ENCODE measurements at places on chromosomes 6 and 20.

- no peak for DNase-seq
Measured at GRCh38 chr20:4838526-4838925, 116.8 kb downstream of the PRND start.

- no peak for DNase-seq
Measured at GRCh38 chr6:17032988-17033634, 68.7 kb upstream of the STMND1 start.

GRCh38 chr6:136753624-136754023, 38.7 kb downstream of the MAP3K5 start:
- DNase-seq = no peak

- no peak for DNase-seq
Measured at GRCh38 chr6:43879722-43880121, 109.7 kb downstream of the VEGFA start.

DNA sequence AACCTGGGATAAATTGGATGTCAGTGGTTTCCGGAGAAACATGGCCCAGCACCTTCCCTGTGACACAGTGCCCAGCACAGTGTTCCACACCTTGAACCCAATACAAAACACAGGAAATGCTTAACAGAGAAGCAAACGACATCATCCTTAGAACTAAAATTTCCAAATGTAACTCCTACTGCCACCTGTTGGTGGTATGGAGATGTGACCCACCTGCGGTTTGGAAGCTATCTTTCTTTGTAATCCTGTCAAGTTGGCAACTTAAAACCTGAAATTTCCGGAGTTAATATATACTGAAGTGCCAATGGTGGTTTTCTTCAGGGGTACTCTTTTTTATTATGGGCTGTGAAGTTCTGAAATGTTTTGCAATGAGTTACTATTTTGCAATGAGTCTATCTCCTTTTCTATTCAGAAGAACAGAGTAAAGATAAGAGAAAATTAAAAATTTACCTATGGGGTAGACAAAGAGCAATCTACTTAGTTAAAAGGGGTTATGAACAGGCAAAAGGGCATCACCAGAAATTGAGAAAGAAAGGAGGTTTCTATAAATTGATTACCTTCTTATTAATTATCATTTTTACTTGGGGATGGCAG, 658.8 kb downstream of the PTPRT start:
- DNase-seq = peak; percentile 58

GRCh38 chr20:14422892-14423291, 85.5 kb upstream of the FLRT3 start:
- peak; percentile 23 for DNase-seq

DNA sequence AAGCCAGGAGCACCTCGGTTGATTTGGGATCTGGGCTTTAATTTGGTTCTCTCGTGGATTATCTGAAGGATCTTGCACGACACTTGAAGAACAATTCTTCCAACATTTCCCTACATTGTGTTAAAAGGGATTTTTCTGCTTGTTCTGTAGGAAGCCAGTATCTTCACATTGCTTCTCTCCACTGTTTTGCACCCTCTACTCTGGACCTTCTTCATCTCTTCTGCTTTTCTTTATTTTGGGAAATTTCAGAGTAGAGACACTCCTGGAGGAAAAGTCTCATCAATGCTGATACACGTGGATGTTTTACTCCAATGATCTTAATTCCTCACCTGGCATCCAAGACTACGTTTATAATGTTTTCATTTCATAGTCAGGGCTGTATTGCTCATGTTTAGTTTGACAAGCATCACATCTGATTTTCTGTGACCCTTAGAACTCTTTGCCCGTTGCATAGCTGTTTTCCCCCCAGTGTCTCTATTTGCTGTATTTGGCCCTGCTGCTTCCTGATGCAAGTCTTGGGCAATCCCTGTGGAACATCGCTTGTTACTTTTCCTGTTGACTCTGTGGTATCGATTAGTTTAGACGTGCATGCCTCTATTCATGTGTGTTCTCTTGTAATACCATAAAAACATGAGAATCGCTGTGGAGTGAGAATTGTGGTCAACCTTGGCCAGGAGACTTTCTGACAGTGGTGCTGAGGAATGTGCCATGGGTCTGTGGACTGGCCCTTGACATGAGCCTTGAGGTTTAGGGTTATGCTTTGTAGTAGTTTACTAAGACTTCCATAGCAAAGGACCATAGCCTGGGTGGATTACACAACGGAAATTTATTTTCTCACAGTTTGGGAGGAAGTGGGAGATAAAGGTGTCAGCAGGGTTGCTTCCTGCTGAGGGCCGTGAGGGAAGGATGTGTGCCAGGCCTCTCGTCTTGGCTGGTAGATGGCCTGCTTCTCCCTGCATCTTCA, 12.5 kb downstream of the PLCB1 start:
- DNase-seq = no peak

GRCh38 chr6:4021854-4022695, 56.9 kb downstream of the FAM217A start:
- DNase-seq = no peak

DNA sequence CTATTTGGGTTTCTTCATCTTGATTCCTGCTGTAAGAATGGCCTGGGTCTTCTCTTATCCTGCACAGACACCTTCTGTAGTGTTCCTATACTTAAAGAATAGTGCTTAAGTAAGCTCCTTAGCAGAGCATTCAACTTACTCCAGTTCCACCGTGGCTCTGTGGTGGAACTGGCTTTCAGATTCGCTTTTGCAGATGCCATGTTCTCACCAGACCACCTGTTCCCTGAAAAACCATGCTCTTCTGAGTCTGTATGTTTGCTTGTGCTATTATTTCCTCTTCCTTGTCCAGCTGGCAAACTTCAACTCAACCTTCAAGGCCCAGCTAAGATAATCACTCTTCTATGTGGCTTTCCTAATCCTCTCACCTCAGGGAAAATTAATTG, 4.9 kb downstream of the ELMO2 start:
- no peak for DNase-seq

Data from NCI-H345 (cell line).